ENCODE measurements at places on chromosomes 12 and 14.

GRCh38 chr12:15599266-15600037, 189.7 kb downstream of the EPS8 start:
- no peak for DNase-seq

- DNase-seq: no peak
Observed at GRCh38 chr12:103401421-103401820, 94.3 kb downstream of the C12orf42 start.

GRCh38 chr12:61564466-61564865, 695.7 kb upstream of the USP15 start:
- DNase-seq: no peak

- DNase-seq: no peak
Observed at GRCh38 chr14:81324011-81324410, 76.1 kb downstream of the STON2 start.

DNA sequence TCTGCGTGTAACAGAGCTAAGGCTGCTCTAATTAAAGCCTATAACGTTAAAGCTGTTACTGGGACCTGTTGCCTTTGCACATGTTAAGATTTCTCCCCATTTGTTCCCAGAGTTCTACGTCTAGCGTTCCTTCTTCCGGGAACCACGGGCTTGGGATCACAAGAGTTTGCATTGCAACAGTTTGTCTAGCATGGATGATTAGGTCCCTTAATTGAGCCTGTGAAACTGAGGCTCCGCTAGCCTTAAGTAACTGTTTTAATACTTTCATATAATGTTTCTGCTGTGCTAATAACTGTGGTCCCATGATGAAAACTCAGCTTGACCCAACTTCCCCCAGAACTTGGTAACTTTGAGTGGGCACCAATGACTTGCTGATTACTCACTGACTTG, 16.7 kb upstream of the LYZ start:
- no peak for DNase-seq

DNA sequence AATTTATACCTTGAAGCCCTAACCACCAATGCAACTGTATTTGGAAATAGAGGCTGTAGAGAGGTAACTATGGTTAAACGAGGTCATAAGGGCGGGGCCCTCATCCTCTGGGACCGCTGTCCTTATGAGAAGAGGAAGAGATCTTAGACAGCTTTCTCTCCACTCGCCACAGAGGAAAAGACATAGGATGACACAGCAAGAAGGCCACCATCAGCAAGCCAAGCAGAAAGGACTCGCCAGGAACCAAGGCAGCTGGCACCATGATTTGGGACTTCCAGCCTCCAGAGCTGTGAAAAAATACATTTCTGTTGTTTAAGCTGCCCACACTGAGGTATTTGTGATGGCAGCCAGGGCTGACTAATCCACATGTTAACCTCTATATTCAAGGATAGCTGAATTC, 30.4 kb upstream of the BCAT1 start:
- no peak for DNase-seq

- no peak for DNase-seq
Observed at GRCh38 chr12:103698752-103699560, 111.9 kb downstream of the STAB2 start.

GRCh38 chr12:55797068-55797467, 20.5 kb downstream of the SARNP start:
- no peak for DNase-seq

DNA sequence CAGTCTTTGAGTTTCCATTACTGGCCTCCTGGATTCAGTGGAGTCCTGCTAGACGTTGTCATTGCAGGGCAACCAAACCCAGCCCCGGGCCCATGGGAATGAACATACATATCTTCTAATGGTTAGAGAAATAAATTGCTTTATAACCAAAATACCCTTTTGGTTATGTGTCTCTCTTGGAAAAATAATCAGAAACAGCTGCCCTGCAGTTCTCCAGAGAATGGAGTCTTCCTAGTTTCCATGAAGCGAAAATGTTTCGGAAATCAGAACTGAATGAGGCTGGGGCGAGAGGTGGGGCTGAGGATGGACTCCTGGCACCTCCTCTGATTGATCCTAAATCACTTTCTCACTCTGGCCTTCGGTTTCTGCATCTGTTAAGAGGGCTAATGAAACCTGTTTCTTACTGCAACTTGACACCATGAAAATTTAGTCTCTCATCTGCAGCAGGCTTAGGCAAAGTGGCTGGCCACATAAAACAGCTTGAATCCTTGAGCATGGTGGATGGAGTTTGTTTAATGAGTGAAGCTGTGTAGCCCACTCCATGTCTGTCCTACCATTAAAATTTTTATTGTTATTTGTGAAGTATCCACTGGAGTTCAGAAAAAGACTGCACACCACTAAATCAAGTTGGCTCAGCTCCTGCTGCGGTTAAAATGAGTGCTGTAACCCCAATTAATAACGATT, 198.9 kb downstream of the CACNA1C start:
- no peak for DNase-seq

GRCh38 chr12:24952389-24952788, 3.5 kb upstream of the BCAT1 start:
- DNase-seq: no peak

DNA sequence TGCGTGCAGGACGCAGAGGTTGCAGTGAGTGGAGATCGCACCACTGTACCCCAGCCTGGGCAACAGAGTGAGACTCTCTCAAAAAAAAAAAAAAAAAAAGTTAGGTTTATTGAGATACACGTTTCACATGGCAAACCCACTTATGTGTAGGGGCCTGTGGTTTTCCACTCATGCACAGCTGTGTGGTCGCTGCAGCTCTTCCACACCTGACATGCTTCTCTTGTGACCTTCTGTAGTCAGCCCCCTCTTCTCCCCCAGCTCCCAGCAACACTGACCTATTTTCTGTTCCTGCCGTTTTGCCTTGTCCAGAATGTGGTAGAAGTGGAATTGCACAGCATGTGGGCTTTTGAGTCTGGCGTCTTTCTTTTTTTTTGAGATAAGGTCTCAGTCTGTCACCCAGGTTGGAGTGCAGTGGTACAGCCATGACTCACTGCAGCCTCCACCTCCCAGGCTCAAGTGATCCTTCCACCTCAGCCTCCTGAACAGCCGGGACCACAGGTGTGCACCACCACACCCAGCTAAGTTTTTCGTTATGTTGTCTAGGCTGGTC, 8.4 kb downstream of the MTA1 start:
- no peak for DNase-seq

DNA sequence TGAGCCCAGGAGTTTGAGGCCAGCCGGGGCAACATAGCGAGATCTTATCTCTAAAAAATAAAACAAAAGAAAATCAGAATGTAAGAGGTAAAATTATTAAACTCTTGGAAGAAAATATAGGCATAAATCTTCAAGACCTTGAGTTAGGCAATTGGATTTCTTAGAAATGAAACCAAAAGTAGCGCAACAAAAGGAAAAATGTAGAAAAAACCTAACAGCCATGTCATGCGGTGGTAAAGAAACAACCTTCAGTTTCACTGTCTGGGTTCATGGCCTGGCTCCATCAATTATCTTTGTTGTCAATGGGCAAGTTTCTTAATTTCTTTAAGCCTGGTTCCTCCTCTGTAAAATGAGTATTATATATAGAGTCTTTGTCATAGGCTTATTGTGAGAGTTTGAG, 5.6 kb upstream of the GCH1 start:
- no peak for DNase-seq

GRCh38 chr12:106771425-106771824, 3.1 kb upstream of the RIC8B start:
- DNase-seq: no peak

DNA sequence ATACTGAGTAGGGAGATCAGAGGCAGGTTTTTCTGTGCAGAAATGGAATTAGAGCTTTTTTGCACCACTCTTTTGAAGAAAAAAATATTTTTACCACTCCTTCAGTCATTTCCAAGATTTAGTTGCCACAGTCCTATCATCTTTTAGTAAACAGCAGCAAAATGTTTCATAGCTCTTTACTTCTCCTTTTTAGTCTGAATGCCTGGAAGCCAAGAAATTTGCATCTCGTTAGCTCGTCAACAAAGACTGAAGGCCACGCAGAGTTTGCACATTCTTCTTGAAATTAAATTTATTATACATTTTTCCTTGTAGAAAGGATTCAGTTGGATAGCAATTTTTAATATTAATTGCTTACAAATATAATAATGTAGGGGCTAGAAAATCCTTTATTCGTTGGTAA, 544.5 kb upstream of the ATP2B1 start:
- DNase-seq: no peak

GRCh38 chr12:16020031-16020430, 108.9 kb downstream of the DERA start:
- DNase-seq: no peak

All from activated CD4-positive, CD25-positive, alpha-beta regulatory T cell treated with anti-CD3 and anti-CD28 coated beads, Interleukin-2, amount 50 U/mL, for 72 hours (primary cell).